ENCODE measurements at places on chromosomes 1 and 21. TPM values are rescaled to one million over a fixed set of nuclear protein-coding genes. Genes with fewer than 3 reads are reported as not detected.

F5 gene
- 0.10 TPM for total RNA-seq

- no peak for DNase-seq
These were observed 1.6 kb upstream of the KLHDC9 start for GRCh38 chr1:161096530-161096929.

DNA sequence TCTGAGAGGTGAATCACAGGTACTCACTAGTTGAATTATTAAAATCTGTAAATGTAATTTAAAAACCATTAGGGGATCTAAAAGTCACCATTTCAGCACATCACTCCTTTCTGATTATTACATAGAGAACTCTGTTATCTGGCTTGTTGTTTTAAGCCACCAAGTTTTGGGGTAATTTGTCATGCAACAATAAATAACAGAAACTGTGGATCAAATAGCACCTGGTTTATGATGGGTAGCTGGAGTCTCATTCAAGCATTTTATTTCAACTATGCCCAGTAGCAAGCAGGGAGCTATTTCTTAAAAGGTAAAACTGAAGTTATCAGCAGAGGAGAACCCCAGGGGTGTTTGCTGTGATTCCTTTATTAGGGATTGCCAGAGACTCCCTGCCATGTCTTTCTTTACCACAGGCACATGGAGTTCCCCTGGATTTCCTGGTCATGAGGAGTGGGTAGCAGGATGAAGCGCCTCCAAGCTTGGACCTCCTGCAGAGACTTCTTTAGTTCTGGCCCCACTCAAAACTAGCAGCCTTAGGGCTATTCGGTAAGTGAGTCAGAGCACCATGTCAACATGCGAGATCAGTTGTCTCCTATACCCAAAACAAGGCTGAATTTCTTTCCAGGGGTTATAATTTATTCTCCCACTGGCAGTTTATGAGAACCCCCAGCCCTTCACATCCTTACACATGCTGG, 179.2 kb downstream of the GIPC2 start:
- DNase-seq: no peak

GRCh38 chr1:11488966-11489625, 10.1 kb downstream of the DISP3 start:
- no peak for DNase-seq

GRCh38 chr1:195909061-195909460, 699.2 kb downstream of the KCNT2 start:
- DNase-seq: no peak

DNA sequence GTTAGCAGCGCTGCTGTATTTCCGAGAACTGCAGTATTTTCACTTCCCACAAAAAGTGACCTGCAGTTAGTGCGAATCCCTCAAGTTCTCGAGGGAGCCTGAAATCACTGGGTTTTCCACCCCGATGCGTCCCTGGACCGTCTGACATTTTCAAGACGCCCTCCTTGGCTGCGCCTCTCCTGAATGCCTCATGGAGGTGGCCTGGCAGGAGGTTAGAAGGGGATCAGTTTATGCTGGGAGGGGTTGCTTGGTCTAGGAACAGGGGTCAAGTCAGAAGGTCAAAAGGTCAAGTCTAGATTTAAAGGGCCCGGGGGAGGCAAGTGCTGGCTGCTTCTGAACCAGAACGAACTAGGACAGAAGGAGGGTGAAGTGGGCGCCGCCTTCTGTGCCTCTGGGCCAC, 176.8 kb downstream of the PRDM16 start:
- DNase-seq: no peak

- peak; percentile 48 for DNase-seq
These were observed 13.1 kb upstream of the ZRANB2 start for GRCh38 chr1:71093938-71094337.

DNA sequence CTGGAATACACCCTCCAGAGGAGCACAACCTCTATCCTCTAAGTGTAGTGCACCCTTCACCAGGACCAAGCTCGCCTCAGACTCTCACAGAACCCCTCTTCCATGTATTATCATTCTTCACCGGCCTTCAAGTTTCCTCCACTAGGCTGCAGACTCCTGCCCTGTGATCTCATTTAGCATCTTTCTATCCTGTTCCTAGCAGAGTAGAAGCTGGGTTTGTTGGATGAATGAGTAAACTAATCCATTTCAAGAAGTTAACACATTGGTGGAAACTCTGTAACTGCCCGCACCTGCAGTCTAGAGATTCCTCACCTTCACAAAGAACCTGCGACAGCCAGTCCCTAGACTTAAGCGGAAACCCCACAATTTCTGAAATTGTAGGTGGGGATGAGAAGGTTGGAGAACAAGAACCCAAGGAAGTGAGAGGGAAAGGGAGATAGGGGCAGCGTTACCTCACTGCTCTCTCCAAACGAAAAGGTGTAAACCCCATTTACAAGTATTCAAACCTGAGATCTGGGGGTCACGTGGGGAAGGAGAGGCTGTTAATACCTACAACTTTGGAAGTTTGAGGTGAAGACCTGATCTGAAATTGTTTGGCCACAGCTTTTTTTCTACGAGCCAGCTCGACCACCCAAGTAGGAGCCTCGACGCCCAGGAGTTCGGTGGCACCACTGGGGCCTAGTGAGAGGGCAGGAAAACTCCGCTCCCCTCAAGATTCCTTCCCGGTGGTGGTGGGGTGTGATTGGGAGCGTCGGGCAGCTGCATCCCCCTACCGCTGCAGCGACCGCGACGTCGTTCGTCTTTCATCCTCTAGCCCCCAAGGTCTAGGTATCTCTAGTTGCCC, 1.2 kb downstream of the PTPN14 start:
- DNase-seq: no peak

DNA sequence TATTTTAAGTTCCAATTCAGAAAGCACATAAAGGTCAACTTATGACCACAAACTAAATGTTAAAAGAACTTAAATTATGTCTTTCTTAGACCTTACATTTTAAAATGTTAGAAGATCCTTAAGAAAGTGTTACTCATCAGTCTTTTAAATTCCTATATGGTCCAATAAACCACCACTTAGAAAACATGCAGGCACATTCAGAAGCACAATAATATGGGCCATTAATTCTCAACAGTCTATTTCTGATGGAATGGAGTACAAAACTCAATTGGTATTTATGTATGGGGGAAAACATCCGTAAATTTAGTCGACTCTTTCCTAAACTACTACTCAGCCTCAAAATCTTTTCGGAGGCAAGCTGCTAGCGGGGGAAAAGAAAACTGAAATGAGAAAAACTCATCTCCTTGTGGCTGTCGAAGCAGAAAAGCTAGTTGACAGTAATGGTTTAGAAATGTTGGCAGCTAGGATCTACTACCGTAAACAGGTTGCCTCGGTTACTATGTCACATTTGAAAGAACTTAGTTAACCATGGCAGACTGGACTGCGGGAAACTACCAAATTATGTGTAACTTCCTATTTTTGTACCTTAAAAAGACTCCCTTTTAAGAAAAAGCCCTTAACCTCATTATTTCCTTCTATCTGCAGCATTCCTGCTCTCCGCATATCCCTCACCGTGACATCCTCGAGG, 1.0 kb downstream of the TRMT1L start:
- peak; percentile 52 for DNase-seq

- no peak for DNase-seq
These were observed 16.8 kb upstream of the ETV3 start for GRCh38 chr1:157154940-157155514.

- DNase-seq: no peak
These were observed 114.2 kb downstream of the ADGRL4 start for GRCh38 chr1:78892260-78892840.

DNA sequence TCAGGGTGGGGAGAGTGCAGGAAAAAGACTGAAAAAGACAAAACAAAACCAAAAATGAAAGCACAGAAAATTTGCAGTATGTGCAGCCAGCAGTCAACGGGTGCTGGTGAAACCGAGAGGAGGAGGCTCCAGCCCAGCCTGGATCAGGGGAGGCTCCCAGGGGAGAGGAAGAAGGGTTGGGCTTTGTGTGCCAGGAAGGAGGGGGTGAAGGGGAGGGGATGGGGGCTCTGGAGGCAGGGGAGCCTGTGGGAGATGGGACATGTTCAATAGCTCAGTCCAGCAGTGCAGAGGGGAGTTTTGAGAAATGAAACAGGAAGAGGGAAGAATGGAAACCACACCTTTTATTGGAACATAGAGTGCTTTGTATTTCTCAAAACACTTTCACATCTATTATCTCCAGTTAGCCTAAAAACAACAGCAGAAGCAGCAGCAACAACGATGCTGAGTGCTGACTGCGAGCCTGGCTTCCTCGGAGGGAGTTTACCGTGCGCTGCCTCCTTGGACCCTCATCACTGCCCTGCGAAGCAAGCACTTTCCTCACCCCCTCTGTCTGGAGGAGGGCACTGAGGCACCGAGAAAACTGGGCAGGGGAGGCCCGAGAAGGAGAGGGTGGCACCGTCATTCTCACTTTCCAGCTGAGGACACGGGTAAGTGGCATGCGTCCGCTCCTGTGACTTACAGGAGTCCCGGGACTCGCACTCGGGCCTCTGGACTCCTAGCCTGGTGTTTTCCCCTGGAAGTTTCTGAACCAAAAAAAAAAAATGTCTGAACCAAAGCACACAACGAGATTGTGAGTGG, 62.9 kb downstream of the MDM4 start:
- no peak for DNase-seq

DNA sequence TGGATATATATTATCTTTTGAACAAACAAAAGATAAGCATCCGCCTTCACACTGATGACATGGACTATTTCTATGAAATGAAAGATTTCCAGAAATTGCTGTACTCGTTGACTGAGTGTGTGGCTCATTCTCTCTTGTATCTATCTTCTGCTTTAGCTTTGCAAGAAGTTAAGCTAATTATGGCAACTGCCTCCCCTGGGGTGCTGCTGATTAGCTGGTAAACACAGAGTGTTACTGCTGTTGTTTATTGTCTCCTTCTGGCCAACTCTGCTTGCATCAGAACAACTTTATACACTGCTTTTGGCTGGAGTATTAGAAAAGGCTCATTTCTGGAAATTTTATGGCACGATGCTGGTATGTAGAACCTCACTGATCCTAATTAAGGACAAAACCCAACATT, 95.6 kb upstream of the SNX7 start:
- no peak for DNase-seq

DNA sequence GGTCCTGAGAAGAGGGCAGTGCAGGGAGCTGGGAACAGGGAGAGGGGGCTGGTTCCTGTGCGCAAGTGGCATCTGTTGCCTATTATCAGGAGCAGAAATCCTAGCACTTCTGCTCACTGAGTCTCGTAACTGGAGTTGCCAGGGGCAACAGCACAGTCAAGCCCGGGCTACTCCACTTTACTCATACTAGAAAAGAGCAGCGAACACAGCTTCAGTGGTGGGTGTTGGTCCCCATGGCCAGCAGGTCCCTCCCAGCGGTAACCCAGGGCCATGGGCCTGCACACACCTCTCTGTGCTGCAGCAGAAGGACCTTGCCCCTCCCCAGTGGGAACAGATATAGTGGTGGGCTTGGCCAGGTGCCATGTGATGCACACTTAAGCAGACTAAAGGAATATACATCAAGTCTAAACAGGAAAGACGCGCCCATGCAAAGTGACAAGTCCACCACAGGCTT, 8.5 kb downstream of the PYCR2 start:
- no peak for DNase-seq

DNA sequence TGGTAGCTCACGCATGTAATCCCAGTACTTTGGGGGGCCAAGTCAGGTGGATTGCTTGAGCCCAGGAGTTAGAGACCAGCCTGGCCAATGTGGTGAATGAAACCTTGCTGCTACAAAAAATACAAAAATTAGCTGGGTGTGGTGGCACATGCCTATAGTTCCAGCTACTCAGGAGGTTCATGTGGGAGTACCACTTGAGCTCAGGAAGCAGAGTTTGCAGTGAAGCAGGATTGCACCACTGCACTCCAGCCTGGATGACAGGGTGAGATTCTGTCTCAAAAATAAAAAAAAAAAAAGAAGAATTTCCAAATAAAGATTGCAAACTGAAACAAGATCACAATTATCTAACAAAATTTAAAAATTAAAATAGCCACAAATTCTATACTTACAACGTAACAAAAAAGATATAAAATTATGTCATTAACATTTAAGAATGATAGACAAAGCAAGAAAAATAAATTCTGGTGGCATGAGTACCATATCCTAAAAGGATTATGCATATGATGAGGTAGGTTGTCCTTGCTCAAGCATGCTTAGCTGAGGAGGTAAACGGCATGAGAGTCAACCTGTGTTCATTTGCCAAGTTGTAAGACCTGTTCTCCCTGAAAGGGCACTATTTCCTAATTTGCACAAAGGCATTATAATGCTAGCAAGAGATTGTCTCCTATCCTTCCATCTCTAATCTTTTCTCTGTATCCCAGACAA, 20.2 kb downstream of the IPP start:
- DNase-seq: no peak
